ENCODE measurements at places on chromosomes 2 and 18. TPM values are rescaled to one million over a fixed set of nuclear protein-coding genes. Genes with fewer than 3 reads are reported as not detected.

- no peak for DNase-seq
Measured at GRCh38 chr2:54809819-54810218, 86.4 kb downstream of the EML6 start.

CABYR gene
- total RNA-seq, result not detected

GALNT14 gene
- not detected for total RNA-seq

DNA sequence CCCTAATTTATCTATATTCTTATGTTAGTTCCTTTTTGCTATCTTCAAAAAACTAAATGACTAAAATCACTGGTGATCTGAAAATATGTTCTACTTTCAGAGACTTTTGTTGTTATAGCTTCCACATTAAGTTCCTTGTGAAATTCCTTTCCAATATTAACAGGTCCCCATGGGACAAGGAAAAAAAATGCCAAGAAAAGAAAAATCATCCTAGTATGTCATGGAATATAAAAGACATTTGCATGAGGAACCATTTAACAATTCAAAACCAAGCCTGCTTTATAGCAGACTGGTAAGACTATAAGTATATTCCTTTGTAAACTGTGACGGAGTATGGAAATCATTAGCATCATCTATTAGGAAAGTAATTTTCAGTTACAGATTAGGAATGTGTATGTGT is 48.1 kb downstream of the COBLL1 start:
- DNase-seq, result no peak

ADAM23 gene
- 0.59 TPM for total RNA-seq

- no peak for DNase-seq
Measured at GRCh38 chr2:225471482-225471881, 72.0 kb downstream of the NYAP2 start.

- DNase-seq, result no peak
Measured at GRCh38 chr18:23266717-23267446, 131.6 kb downstream of the CABLES1 start.

DNA sequence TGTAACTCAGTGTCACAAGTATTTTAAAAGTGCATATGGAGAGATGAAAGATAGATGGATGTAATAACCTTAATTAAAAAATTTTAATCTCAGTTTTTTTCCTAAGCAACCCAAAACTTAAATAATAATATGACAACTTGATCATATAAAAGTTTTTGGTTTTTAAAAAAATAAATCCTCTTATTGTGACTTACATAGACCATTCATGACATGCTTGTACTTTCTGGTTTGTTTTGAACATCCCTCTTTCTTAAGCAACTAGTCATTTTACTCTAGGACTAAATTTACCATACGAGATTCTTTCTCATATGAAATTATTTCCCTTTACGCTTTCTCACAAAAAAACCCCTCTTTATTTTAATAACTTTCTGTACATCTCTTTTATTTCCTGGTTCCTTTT is 6.5 kb upstream of the PLA2R1 start:
- no peak for DNase-seq

PROKR1 gene
- total RNA-seq, result not detected
